ENCODE measurements at places on chromosomes 5 and 9. TPM values are rescaled to one million over a fixed set of nuclear protein-coding genes. Genes with fewer than 3 reads are reported as not detected.

Gene MGAT1
- total RNA-seq: 55.2 TPM

Gene ACTBL2
- under 0.01 TPM for total RNA-seq

Gene TAF1L
- under 0.01 TPM for total RNA-seq

Gene GEMIN5
- total RNA-seq: 12.1 TPM

Gene MEIKIN
- total RNA-seq: not detected

Gene PCDHGA11
- total RNA-seq: 5.9 TPM

Gene SLC6A3
- not detected for total RNA-seq

Gene DROSHA
- 48.4 TPM for total RNA-seq

Measured in fibroblast of lung (primary cell).